Kidney glomerular epithelial cell (primary cell): ENCODE measurements at places on chromosomes 16 and 17.

- DNase-seq = no peak
Observed at GRCh38 chr17:58326609-58327362, 1.8 kb downstream of the TSPOAP1 start.

DNA sequence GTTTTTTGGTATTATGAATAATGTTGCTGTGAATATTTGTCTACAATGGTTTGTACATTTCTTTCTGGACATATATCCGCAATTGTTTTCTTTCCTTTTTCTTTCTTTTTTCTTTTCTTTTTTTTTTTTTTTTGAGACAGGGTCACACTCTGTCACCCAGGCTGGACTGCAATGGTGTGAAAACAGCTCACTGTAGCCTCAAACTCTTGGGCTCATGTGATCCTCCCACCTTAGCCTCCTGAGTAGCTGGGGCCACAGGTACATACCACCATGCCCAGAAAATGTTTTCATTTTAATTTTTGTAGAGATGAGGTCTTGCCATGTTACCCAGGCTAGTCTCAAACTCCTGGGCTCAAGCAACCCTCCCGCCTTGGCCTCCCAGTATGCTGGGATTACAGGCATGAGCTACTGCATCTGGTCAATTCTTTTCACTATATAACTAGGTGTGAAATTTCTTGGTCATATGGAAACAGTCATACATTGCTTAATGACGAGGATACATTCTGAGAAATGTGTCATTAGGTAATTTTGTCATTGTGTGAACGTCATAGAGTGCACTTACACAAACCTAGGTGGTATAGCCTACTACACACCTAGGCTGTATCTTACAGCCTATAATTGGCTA lies 15.2 kb downstream of the IL21R start:
- DNase-seq = no peak

- DNase-seq = no peak
Observed at GRCh38 chr16:21023509-21024202, 123.1 kb downstream of the LYRM1 start.

DNA sequence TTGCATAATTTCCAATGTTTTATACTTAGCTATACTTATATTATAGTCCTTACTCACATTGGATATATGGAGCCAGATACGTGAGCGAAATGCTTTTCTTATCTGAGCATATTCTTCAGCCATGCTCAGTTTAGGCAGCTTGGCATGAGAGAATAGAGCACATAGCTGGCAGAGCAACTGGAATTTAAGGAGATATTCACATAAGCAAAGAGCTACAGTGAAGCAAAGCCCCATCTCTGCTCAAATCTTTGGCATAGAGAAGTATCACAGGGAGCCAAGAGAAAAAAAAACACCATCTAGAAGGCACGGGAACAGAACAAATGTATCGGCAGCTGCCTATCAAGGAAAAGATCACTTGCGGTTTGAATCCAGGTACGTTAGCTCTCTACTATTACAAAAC lies 734.2 kb upstream of the KIF2B start:
- DNase-seq = no peak

DNA sequence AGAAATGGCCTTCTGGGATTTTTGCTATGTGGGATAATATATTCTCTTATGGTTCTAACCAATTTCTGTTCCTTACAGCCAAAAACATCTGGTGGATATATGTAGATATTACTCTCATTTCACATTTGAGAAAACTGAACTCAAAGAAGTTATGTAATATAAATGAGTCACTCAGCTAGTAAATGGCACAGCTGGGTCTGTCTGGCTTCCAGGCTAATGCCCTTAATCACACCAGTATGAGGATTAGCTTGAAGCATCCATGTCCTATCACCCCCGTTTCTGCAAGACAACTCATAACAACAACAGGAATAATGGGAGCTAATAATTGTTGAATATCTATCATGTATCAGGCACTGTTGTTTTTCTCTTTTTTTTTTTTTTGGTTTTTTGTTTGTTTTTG lies 34.4 kb upstream of the USP7 start:
- DNase-seq = no peak
